Pancreas (tissue), 10 donors: ENCODE measurements at places on chromosomes 4 and X.

DNA sequence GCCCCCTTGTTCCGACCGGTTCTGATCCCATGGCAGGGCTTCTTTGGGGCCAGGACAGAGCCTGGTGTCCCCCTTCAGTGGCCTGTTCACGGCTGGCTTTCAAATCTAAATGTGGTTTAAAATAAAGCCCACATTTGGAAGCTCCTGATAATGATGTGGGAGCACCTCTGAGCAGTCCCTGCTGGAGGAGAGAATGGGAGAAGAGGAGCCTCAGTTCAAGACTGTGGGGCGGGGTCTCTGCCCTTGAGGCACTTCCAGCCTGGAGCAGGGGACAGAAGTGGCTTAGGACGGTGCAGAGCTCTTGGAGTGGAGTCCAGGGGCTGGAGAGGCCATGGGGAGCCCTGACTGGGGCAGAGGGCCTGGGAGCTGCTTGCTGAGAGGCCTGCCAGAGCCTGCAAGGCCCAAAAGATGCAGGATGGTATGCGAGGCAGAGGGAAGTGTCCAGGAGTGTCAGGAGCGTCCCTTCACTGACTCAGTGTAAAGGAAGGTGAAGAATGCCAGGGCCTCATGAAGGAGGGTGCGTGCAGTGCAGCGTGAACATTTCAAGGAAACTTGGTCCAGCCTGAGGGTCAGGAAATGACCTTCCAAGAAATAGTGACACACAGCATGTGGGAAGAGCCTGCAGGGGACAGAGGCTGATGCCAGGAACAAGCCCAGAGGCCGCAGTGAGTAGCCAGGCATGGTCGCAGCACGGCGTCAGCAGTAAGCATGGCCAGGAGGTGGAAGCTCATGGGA is 21.1 kb upstream of the TADA2B start:
- no peaks in the 10 kb centered on the region for H3K27me3 ChIP-seq
- no peak overlapping the region for H3K27ac ChIP-seq
- no peak overlapping the region for H3K4me3 ChIP-seq
- no peaks in the 10 kb centered on the region for H3K36me3 ChIP-seq

- no peak overlapping the region for H3K27ac ChIP-seq
- H3K4me3 ChIP-seq = no peak overlapping the region
- H3K36me3 ChIP-seq = no peaks in the 10 kb centered on the region
- H3K27me3 ChIP-seq = no peaks in the 10 kb centered on the region
Observed at GRCh38 chr4:21469438-21470300, 478.9 kb downstream of the KCNIP4 start.

- no peaks in the 10 kb centered on the region for H3K27me3 ChIP-seq
- H3K27ac ChIP-seq = no peak overlapping the region
- H3K36me3 ChIP-seq = peaks cover 17% of the 10 kb centered on the region
- DNase-seq = no peak
- H3K4me1 ChIP-seq = no peaks in the 10 kb centered on the region
- H3K4me3 ChIP-seq = no peak overlapping the region
Observed at GRCh38 chr4:17595471-17596005, 18.5 kb downstream of the LAP3 start.

DNA sequence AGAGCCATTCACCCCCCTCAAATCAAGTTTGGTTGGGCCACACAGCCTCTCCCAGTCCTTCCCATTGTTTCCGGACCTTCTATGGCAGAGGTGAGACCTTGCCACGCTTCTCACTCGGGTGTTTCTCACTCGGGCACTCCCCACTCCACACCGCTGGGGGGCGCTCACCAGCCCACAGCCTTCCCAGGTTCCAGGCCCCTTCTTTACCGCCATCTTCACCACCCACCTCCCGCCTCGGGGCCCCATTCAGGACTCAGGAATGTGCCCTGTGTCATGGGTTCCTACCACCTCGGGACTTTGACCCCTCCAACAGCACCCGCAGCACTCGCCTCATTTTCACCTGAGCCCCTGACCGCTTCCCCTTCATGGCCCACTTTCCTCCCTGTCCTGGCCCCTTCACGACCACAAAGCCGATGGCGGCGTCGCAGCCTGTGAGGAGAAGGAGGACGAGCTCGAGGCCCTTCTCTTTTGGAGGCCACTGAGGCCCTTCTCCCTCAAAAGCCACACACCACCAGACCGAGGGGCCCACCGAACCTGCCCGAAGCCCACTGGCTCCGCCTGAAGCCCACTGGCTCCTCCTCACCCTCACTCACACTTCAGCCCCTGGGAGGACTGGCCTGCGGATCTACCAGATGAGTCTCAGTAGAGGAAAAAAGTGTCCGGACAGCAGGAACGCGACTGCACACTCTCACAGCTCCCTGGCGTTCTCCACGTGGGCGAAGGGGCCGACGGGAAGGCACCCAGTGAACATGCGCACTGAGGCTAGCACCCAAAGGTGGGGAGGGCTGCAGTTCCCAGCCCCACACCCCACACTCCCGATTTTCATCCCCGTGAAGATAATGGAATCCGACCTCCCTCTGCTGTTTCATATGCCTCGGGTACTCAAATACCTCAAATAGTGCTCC is at the start of gene PAGE1:
Gene PAGE1 (minus strand): TSS at position 709 of the 905 bp plus-strand sequence. CDS start 1,214 bp downstream, outside the sequence.
- DNase-seq = no peak
- no peaks in the 10 kb centered on the region for H3K36me3 ChIP-seq
- no peak within 1 kb of the TSS for H3K4me3 ChIP-seq
- H3K27me3 ChIP-seq = peaks cover 6% of the 10 kb centered on the region
- H3K4me1 ChIP-seq = no peaks in the 10 kb centered on the region

- H3K4me1 ChIP-seq = no peaks in the 10 kb centered on the region
- no peak overlapping the region for H3K4me3 ChIP-seq
- no peak overlapping the region for H3K27ac ChIP-seq
Observed at GRCh38 chr4:107155366-107155765, 119.3 kb upstream of the DKK2 start.

- H3K4me3 ChIP-seq = no peak overlapping the region
- DNase-seq = no peak
- H3K27ac ChIP-seq = no peak overlapping the region
- H3K4me1 ChIP-seq = peaks cover 21% of the 10 kb centered on the region
- no peaks in the 10 kb centered on the region for H3K27me3 ChIP-seq
- no peaks in the 10 kb centered on the region for H3K36me3 ChIP-seq
Observed at GRCh38 chr4:68655764-68656444, 14.5 kb downstream of the UGT2B15 start.

- H3K4me3 ChIP-seq = no peak overlapping the region
- no peaks in the 10 kb centered on the region for H3K36me3 ChIP-seq
- no peak overlapping the region for H3K27ac ChIP-seq
- no peaks in the 10 kb centered on the region for H3K27me3 ChIP-seq
Observed at GRCh38 chrX:97416461-97416860, 532.8 kb downstream of the RPA4 start.

DNA sequence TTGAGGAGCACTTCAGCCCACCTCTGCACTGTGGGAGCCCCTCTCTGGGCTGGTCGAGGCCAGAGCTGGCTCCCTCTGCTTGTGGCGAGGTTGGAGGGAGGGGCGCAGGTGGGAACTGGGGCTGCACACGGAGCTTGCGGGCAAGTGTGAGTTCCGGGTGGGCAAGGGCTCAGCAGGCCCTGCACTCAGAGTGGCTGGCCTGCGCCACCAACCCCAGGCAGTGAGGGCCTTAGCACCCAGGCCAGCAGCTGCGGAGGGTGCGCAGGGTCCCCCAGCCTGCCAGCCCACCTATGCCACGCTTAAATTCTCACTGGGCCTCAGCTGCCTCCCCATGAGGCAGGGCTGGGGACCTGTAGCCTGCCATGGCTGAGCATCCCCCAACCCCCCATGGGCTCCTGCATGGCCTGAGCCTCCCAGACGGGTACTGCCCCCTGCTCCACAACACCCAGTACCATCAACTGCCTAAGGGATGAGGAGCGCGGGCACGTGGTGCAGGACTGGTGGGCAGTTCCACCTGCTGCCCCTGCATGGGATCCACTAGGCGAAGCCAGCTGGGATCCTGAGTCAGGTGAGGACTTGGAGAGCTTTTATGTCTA is 110.9 kb downstream of the SLC39A8 start:
- DNase-seq = peak; percentile 43
- H3K4me1 ChIP-seq = no peaks in the 10 kb centered on the region
- no peaks in the 10 kb centered on the region for H3K36me3 ChIP-seq
- H3K27ac ChIP-seq = no peak overlapping the region
- no peaks in the 10 kb centered on the region for H3K27me3 ChIP-seq

DNA sequence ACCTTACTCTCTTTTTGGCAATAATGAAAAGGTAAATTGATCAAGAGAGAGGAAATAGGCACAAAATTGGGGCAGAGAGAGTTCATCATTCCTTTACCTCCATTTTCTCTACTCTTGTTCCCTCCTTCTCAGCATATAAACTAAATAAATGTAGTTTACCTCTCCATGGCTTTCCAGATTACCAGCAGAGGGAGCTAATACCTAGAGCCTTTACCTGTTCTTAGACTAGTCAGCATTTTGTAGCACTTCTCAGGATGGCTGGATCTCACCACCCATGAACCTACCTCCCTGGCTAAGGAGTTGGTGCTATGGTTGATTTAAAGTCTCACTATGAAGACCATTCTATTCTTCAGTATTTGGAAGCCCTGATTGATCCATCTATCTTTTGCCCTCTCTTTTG is 15.7 kb downstream of the OFD1 start:
- H3K36me3 ChIP-seq = peaks cover 20% of the 10 kb centered on the region
- no peak overlapping the region for H3K4me3 ChIP-seq
- H3K27me3 ChIP-seq = no peaks in the 10 kb centered on the region
- no peak for DNase-seq
- H3K27ac ChIP-seq = no peak overlapping the region
- H3K4me1 ChIP-seq = peaks cover 6% of the 10 kb centered on the region

DNA sequence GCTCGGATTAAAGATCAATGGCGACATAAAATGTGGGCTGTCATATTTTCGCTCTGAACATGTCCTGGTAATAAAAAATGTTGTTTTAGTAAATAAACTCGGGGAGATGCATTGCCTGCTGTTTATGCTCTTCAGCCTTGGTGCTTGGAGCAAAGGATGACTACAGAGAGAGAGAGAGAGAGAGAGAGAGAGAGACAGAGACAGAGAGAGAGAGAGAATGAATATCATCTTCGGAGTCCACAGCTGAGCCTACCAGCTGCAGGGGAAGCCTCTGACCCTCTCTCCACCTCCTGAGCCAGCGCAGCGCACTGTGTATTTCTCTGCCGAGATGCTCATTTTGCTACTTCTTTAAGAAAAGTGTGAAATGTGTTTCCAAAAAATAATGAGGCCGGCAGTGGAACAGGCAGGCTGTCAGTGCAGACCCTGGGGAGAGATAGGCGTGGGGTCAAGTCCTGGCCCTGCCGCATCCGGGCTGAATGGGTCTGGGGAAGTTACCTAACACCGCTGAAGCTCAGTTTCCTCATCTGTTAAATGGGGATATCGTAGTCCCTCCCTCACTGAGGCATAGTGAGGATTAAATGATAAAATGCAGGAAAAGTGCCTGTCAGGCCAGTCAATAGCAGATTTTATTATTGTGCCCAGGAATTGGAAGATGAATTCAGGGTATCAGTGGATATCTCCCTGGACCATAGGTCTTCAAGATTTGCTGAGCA is 58.5 kb upstream of the LGI2 start:
- H3K27ac ChIP-seq = no peak overlapping the region
- no peak for DNase-seq
- H3K36me3 ChIP-seq = no peaks in the 10 kb centered on the region
- H3K27me3 ChIP-seq = no peaks in the 10 kb centered on the region
- no peak overlapping the region for H3K4me3 ChIP-seq

GRCh38 chr4:85869181-85869580 is 394.2 kb downstream of the ARHGAP24 start:
- H3K4me3 ChIP-seq = no peak overlapping the region
- H3K4me1 ChIP-seq = peaks cover 28% of the 10 kb centered on the region
- H3K27ac ChIP-seq = no peak overlapping the region
- no peak for DNase-seq

GRCh38 chrX:101108284-101108683 is 10.3 kb downstream of the CENPI start:
- DNase-seq = no peak
- no peaks in the 10 kb centered on the region for H3K27me3 ChIP-seq
- no peaks in the 10 kb centered on the region for H3K36me3 ChIP-seq

GRCh38 chrX:69016293-69016941 is 148.8 kb downstream of the PJA1 start:
- no peaks in the 10 kb centered on the region for H3K27me3 ChIP-seq
- DNase-seq = no peak
- H3K4me3 ChIP-seq = no peak overlapping the region
- no peak overlapping the region for H3K27ac ChIP-seq
- H3K36me3 ChIP-seq = no peaks in the 10 kb centered on the region

- DNase-seq = no peak
- no peak overlapping the region for H3K4me3 ChIP-seq
- H3K4me1 ChIP-seq = no peaks in the 10 kb centered on the region
- no peak overlapping the region for H3K27ac ChIP-seq
Observed at GRCh38 chr4:154640999-154641398, 28.5 kb upstream of the FGG start.

DNA sequence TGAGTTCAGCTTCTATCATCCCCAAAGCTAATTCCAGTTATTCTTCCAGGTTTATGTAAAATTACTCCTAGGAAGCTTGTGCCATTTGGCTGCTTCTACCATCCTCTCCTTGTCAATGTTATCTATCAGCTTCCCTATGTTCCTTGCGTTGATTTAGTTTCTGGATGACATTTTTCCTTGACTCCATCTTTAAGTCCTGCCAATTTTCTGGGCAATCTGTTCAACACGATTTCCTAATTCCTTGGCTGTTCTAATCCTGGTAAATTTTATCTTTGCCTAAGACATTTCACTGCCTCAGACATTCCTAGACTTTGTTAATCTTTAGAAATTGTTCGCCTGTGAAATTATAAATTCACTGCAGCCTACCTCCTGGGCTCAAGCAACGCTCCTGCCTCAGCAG is 125.1 kb downstream of the PDS5A start:
- H3K36me3 ChIP-seq = no peaks in the 10 kb centered on the region
- no peak overlapping the region for H3K27ac ChIP-seq
- DNase-seq = no peak
- H3K4me1 ChIP-seq = no peaks in the 10 kb centered on the region

DNA sequence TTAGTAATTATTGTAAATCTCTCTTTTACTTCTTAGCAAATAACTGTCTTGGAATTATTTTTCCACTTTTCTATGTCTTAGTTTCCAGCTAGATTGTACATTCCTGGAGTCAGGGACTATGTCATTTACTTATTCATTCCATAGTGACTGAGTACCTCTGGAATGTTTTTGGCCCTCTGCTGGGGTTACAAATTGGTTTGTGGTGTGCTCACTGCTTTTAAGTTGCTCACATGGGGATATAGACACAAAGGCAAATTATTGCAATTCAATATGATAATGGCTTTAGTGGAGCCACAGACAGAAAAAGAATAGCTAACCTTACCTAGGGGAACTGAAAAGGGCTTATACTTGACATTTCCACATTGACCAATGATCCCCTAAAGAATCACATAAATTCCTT is 63.7 kb upstream of the PDGFRA start:
- no peaks in the 10 kb centered on the region for H3K4me1 ChIP-seq
- no peaks in the 10 kb centered on the region for H3K36me3 ChIP-seq
- H3K27ac ChIP-seq = no peak overlapping the region
- no peaks in the 10 kb centered on the region for H3K27me3 ChIP-seq
- no peak overlapping the region for H3K4me3 ChIP-seq
- no peak for DNase-seq

DNA sequence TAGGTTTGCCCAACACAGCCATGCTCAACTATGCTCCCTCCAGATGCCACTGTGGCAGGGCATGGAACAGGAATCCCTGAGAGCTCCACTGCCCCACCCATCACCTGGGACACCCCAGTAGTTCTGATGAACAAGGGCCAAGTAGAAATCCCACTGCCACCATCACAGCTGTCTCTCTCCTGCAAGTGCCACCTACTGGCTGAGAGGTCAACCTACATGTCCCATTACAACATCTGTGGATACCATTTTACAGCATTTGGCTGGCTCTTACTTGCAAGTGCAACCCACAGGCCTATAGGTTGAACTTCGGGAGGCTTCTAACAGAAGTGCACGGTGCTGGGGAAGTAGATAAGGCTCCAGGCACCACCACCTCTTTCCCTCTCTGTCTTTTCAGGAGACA is 142.5 kb downstream of the CXXC4 start:
- no peaks in the 10 kb centered on the region for H3K27me3 ChIP-seq
- no peak overlapping the region for H3K4me3 ChIP-seq
- H3K36me3 ChIP-seq = no peaks in the 10 kb centered on the region
- H3K27ac ChIP-seq = no peak overlapping the region
- no peaks in the 10 kb centered on the region for H3K4me1 ChIP-seq
- no peak for DNase-seq
